Suprapubic skin (tissue), 4 donors: ENCODE measurements at places on chromosomes 13 and 19.

- no peak for DNase-seq
Observed at GRCh38 chr13:20592606-20593005, 25.6 kb downstream of the IFT88 start.

- no peak for DNase-seq
Observed at GRCh38 chr13:111165241-111166010, 50.3 kb downstream of the ARHGEF7 start.

DNA sequence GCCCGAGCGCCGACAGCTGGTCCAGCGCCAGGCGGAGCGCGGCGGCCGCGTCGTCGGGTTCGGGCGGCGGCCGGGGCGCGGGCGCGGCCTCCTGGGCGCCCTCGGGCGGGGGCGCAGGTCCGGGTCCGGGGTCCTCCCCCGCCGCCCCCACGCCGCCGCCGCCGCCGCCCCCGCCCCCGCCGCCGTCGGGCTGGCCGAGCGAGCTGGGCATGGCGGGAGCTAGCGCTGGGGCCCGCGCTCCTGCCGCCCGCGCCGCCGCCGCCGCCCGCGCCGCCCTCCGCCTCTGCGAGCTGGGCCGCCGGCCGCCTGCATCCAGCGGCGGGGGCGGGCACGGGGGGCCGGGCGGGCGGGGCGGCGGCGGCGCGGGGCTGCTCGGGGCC is 287 bp downstream of the MEX3D start:
- no peak for DNase-seq

- DNase-seq = no peak
Observed at GRCh38 chr13:30216111-30216510, 91.2 kb downstream of the KATNAL1 start.

DNA sequence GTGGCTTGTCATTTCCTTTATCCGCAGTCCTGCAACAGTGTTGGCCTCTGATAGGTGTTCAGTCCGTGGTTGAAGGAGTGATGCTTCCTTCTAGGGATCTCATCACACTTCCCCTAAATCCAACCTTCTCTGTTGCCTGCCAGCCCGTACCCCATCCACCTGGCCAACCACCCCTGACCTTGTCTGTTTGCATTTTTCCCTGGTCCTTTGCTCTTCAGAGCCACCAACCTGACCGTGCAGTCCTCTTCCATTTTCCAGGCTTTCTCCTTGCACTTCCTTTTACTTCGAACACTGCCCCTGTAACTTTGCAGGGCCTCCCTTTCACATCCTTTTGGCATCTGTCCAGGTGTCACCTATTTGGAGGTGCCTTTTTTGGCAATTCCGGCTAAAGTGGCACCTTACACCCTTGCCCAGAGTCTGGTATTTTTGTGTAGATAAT is 696 bp downstream of the ZNF460 start:
- DNase-seq = no peak

DNA sequence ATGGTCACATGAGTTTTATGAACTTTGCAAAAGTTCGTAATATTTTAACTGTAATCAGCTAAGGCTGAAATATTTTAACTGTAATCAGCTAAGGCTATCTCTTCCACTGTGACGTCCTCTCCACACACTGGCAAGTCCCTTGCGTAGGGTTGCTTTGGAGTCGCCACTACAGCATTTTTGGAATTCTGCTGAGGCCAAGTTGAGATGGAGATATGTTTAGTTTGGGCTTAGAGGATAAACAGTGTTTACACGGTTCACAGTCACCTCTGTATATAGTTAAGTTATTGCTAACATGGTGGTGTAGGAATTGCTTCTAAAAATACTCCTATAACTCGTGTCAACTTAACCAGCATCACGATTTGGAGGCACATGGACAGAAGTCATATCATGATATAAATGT is 143.6 kb upstream of the SERP2 start:
- DNase-seq = no peak

DNA sequence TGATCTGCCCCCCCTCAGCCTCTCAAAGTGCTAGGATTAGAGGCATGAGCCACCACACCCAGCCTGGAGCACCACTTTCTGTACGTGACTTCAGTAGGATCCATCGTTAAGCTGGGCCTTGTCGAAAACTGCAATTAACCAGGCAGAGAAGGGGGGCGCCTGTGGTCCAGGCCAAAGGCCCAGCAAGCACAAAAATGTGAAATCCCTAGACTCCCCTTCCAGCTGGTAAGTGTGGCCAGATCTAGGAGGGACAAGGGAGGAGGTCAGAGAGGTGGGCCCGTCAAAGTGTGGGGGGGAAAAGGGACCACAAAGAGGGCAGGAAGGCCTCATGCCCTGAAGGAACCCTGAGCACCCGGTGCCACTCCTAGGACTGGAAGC is 13.8 kb downstream of the DDX39A start:
- no peak for DNase-seq

DNA sequence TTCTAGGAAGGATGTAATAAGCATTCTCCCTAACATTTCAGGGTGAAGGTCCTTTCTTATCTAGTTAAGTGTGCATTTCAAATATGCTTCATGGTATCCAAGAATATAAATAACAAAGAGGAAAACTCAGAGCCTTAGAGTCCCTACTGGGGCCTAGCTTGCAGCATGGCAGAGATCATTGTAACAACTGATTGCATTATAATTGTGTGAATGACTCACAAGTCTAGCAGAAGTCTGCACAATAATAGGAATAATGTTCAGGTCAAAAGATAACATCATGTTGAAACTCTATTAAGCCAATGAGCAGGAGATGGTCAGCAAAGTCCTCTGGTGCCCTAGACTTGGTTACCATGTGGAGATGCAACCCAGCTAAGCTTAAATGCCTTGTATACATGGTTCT is 3.4 kb downstream of the POSTN start:
- DNase-seq = no peak

- no peak for DNase-seq
Observed at GRCh38 chr13:101140936-101141335, 275.4 kb downstream of the NALCN start.

DNA sequence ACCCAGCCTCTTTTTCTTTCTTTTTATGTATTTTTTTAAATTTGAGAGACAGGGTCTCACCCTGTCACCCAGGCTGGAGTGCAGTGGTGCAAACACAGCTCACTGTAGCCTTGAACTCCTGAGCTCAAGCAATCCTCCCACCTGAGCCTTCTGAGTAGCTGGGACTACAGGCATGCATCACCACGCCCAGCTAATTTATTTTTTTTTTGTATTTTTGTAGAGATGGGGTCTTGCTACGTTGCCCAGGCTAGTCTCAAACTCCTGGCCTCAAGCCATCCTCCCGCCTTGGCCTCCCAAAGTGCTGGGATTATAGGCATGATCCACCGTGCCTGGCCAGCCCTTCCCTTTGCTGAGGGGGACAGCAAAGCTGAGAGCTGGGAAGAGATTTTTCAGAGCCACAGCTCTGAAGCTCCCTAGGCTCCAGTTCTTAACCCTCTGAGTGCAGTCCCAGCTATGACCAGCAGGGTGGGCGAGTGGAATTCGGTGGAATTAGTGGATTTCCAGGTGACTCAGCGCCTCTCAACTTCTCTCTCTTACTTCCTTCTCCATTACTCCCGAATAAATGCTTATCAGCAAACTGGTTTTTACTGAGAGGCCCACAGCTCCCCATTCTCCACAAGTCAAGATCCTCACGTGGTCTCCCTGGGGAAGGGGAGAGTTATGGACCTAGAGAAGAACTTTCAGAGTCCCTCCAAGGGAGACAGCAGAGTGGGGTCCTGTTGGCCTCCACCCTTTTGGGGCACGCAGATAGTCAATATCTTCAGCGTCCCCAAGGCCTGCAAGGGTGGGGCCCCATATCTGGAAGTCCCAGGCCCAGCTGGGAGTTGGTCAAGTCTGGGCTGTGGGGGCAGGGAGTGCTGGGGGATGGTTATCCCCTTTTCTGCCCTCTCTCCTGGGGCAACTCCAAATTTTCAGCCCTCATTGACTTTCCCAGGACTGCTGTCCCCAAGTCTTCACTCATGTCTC is 1.2 kb downstream of the BLVRB start:
- DNase-seq = peak; percentile 88

- peak; percentile 73 for DNase-seq
Observed at GRCh38 chr13:71867131-71867814, at the start of gene DACH1. Gene DACH1, minus strand, starts transcription at chr13:71867204.

DNA sequence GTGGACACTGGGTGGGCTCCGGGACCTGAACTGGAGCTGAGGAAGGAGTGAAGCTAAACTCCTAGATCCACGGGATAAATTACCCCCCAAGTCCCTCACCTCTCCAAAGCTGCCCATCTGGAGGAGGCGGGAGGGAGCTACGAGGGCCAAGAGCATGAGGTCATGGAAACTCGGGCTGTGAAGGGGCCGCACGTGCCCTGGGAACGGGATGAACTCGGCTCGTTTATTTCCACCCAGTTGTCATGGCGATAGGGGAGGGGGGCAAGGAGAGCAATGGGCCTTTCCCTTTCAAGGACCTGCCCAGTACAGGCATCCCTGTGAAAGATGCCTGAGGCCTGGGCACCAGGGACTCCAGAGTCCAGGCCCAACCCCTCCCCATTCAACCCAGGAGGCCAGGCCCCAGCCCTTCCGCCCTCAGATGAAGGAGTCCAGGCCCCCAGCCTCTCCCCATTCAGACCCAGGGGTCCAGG is 3.8 kb downstream of the PPP1R12C start:
- DNase-seq = peak; percentile 96

DNA sequence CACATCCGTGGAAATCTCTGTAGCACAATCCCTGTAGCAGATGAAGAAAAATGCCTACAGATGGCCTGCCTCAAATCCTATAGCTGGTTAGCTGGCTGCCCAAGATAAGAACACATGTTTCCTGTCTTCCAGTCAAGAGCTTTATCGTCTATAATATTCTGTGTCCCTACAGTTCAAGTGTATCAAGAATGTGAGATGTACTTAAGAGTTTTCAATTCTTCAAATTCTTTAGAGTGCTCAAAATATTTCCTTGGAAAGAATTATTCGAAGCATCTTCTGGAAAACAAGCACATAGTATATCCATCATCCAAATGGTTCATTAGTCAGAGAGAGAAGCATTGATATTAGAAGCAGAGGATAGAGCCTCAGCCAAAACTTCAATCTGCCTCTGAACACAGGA is 239.8 kb downstream of the COG6 start:
- no peak for DNase-seq

GRCh38 chr19:16281743-16282142 is 42.9 kb upstream of the KLF2 start:
- DNase-seq = no peak

DNA sequence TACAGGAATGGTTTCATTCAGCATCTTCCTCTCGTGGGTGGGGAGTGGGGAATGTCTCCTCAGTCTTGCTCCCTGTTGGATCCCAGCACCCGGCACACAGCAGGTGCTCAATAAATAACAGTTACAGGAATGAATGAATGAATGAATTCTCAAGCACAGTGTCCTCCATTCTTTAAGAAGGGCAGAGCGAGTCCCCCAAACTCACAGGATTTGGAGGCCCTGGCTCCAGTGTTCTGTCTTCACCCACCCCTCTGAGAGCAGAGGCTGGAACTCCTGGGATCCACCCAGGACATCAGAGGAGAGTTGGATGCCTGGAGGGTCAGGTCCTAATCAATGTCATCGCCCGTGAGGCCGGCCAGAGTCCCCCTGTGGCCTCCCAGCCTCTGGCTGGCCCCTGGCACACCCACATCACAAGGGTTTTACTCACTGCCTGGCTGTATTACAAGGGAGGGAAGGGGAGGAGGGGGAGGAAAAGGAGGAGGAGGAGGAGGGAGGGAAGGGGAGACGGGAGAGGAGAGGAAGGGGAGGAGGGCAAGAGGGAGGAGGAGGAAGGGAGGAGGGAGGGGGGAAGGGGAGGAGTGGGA is 8.7 kb upstream of the CREB3L3 start:
- no peak for DNase-seq

DNA sequence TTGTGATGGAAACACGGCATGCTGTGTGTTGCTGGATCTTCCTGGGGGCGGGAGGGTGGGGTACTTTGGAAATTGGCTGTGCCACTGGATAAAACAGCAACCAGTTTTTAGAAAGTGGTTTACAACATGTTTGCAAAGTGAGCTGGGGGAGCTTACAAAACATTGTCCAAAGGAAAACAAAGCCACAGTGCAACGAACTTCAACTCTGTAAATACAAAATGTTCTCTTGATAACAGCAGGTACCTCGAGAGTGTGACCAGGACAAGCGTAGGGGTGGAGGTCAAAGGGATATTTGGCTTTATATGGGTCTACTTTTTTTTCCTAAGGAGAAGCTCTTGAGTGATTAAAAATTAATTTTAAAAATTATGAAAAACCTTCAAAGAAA is 2.5 kb downstream of the IGSF23 start:
- no peak for DNase-seq

DNA sequence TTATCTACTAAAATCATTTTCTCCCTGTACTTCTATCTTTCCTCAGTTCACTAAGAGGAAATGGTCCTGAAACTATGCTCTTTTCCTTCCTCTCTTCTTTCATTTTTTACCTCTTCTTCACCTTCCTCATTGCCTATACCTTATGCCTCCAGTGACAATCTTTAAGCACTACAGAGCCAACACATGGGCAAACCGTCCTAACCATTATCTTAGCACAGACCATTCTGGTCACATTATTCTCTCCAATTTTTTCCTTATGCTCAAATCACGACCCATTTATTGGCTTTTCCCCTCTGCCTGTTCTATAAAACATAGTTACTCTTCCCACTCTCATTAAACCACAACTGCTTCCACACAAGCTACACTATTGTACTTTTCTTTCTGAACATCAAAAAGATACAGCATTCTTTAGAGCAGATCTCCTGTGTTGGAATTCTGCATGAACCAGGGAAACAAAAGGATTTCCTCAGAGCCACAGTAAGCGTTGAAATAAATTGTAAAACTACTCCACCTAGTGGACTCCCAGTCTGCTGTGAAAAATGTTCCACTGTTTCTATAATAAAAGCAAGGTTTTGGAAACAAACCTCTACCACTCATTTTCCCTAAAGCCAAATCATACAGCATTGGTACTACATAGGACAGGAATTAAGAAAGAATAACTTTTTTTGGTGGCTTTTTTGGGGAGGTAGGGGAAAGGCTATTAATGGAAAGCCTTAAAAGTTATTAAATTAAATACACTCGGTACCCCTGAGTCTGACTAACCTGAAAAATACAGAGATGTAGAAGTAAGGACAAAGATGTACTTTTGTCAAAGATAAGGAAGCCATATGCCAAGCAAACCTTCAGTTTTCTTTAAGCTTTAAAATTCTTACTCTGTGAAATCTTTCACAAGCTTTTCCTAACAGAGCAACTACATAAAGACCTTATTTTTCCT is 19.5 kb downstream of the NUFIP1 start:
- DNase-seq = no peak

DNA sequence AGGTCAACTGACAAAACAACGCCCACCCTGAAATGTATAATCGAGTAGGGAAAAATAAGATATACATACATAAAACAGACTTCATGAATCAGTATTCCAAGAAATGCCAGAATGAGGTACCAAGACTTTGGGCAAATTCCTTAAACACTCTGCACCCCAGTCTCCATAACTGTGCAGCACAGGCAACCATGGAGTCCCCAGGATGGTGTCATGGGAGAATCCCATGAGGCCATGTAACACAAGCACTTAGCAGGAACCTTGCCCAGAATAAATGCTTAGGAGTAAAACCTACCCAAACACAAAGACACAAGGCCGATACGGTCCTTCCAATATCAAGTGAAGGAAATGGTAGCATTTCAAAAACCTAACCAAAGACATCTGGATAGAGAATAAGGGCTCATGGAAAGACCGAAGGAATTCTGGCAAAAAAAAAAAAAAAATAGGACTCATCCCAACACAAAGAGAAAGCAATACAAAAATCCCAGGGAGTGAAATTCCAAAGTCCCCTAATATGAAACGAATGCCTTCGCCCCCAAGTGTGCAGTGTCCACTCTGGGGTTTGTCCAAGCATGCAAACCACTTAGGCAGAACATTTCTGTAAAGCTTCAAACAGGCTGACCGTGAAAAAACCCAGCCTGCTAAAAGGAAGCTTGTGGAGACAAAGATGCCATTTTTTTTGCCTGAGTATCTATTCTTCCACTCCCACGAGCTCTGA is 11.1 kb downstream of the ZC3H4 start:
- DNase-seq = no peak
